ENCODE measurements at places on chromosomes 11 and 22. TPM values are rescaled to one million over a fixed set of nuclear protein-coding genes. Genes with fewer than 3 reads are reported as not detected.

DNA sequence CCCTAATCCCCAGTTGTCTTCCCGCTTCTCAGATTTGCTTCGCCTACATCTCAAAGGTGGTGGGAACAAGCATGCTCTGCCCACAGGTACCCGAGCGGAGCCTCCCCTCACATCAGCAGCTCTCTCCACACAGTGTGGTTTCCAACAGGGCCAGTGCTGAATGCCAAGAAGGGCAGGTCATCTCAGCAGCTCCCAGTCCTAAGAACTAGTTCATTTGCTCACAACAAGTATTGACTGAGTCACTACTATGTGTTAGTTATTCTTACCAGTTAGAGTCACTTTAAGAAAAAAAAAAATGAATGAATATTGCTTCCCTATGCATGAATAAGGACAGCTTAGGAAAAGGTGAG lies 66.2 kb downstream of the THAP12 start:
- no peak for DNase-seq

GRCh38 chr11:1592628-1593027 lies 5.5 kb downstream of the KRTAP5-2 start:
- no peak for DNase-seq

DNA sequence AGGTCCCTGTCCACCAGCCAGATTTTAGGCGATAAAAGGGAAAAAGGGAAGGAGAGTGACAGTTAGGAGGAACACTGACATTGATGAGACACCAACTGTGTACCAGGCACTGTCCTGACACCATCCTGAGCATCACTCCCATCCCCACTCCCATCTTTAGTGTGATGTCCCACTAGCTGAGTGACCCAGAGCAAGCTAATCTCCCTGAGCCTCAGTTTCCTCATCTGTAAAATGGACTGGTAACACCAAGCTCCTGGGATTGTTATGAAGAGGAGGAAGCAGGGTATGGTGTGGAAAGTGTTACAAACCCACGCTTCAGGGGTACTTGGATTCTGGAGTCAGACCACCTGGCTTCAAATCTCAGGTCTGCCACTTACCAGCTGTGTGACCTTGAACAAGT lies 8.5 kb upstream of the P2RY6 start:
- DNase-seq: no peak

DNA sequence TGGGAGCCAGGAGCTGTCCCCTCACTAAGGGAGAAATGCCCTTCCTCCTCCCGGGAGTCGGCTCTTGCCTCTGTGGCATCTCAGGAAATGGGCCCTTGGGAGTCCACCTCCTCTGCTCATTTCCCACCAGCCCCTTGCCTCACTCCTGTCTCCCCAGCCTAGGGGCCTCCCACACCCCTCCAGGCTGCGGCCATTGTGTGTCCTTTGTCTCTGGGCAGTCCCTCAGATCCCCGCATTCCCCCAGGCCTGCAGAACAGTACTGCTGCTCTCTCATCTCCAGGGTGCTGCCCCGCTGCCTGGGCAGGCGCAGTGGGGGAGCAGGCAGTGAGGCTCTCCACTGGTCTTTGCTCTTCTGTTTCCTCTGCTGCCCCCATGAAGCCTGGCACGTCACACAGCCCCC lies 25.0 kb downstream of the ADA2 start:
- DNase-seq: no peak

DNA sequence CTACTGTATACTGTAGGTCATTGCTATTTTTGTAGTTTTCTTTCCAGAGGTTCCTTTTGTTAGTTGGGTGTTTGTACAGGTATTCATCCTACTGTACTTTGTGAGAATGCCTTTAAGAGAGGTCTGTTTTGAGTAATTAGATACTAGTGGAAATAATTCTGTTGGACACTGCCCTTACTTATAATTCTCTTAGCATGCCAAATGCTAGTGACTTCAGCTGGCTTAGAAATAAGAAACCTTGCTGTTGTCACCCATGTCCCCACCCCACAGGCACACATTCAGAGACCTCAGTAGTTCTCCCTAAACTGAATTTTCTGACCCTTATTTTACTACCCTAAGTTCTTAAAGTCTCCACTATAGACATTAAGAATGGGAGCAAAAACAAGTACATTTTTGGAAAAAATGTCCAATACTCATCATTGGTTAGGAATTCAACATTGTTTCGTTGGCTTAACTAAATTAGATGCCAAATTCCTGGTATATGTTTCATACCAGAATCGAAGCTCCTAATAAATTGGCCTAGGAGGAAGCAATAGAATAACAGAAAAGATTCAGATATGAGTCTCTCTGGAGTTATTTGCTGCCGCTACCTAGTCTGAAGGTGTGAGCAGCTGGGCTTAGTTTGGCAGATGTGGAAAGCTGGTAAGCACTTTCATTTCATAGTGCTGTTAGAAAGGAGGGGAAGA lies 28.4 kb downstream of the ZNF143 start:
- no peak for DNase-seq

- no peak for DNase-seq
Measured at GRCh38 chr11:15824060-15824459, 532.3 kb downstream of the SOX6 start.

DNA sequence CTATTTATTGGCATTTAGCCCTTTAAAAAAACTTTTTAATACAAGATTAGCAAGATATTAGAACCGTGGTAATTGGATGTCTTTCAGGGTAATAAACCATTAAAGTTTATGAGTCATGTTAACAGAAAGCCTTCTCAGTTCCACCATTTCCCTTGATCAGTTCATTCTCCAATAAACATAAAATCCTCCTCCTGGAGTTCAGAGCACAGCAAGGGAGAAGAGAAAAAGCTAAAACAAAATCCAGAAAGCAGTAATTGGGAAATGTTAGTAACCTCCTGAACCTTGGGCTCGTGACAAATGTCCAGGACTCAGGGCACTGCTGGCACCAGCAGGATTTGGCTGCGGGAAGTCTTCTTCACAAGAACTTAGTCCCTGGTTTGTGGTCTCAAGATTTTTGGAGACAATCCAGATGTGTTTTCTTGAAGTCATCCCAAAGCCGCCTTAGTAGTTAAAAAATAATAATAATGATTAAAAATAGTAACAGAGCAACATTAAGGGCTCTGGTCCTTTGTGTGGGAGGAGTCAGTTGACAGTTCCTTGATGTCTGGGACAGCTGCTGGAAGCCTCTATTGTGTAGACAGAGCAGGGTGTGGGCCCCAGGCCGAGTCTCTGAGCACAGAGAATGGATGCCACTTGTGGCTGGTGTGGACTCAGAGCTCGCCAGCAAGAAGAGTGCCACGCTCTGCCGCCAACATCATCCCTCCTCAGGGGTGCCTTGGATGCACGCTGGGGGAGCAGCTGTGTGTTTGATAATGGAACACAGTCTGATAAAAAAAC lies 43.4 kb upstream of the PITPNB start:
- no peak for DNase-seq

DNA sequence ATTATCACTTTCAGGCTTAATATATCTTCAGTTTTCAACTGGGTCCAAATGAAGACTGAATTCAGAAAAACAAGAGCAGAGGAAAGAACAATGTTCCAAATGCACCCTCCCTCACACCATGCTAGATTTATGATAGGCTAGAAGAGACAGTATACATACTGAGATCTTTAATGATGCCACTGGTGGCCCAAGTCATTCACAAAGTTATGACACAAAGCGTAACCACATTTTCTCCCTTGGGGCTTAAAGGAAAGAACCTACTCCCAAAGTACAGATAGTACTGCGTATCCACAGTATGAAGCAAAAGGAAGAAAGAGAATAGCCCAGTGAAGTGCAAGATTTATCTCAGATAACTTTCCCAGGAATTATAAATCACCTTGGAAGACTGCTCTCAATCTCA lies 10.9 kb upstream of the SOX6 start:
- no peak for DNase-seq

DNA sequence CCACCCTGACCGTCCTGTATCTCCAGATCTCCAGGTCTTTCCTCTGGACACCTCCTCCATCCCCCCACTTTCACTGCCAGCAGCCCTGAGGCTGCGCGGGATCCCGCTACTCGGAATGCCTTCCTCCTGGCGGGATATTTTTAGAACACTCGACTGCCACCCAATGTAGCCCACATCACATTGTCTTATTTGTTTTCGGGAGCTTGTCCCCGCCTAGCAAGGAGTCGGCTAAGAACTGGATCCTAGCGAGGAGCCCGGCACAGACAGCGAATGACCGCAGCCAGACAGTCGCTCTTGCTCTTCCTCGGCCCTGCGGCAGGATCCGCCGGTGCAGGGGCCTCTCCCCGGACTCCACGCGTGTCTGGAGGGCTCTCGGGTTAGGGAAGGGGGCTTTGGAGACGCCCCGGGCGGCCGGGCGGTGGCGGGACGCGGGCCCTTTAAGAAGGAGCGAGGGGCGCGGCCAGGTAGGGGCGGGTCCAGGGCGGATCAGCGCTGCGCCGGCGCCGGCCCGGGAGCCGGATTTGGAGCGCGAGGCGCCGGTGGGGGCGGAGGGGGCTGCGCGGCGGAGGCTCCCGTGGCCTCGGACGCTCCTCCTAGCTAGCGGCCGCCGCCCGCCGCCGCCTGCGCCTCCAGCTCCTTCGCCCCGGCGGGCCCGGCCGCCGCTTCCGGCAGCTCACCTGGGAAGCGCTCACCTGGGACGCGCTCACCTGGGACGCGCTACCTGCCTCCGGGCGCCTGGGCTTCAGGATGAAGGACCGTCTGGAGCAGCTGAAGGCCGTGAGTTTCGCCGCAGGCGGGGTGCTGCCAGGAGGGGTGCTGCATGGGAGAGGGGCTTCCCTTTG lies at the start of gene STX3:
Gene STX3 (plus strand): TSS at position 518 of the 842 bp plus-strand sequence. CDS start 230 bp downstream, at position 748.
- DNase-seq: peak; percentile 58

- DNase-seq: no peak
Measured at GRCh38 chr11:2466069-2466801, 21.4 kb downstream of the KCNQ1 start.

DNA sequence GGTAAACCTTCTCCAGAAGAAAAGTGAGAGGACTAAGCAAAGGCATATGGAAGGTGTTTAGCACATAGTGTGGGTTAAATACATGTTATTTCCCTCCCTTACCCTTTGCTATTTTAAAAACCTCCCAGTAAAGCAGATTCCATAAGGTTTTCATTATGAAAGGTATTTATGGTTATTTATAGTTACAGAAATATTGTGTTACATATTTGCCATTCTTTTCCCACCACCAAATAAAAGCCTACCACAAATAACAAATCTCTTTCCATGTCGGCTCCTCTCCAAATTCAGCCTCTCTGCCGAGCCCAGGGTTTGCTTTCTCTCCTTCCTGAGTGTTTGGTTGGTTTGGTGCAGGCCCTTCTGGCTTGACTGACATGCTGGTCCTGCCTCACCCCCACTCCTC lies 64.4 kb downstream of the INSC start:
- DNase-seq: no peak

- DNase-seq: no peak
Measured at GRCh38 chr22:29887358-29887757, 4.4 kb downstream of the MTMR3 start.

GRCh38 chr11:121763526-121763925 lies 310.8 kb upstream of the SORL1-AS1 start:
- no peak for DNase-seq

- DNase-seq: no peak
Measured at GRCh38 chr11:69919659-69920344, 100.6 kb upstream of the FGF3 start.

DNA sequence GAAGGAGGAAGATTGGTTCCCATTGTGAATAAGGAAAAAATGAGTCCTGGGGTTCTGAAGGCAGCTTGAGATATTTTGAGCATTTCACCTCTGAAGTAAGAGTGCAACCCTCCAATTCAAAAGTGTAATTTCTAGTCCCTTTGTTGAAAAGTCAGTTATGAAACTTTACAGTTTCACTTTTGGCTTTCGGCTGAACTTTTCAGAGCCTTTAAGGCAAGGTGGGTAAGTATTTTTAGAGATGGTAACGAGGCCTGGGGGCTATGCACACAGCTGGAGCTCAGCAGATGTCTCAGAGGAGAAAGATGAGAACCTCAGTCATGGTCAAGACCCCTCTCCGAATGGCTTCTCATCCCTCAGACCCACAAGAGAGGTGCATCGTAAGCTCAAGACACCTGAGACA lies 267.6 kb downstream of the KIRREL3 start:
- DNase-seq: no peak

GRCh38 chr11:10637731-10638151 lies 55.8 kb downstream of the IRAG1 start:
- DNase-seq: no peak

- DNase-seq: no peak
Measured at GRCh38 chr11:20881328-20882079, 212.1 kb downstream of the NELL1 start.

GRCh38 chr22:49230194-49230577 lies 597.5 kb downstream of the BRD1 start:
- no peak for DNase-seq

Gene PLCB3
- polyA plus RNA-seq: 13.1 TPM

Gene C22orf31
- not detected for polyA plus RNA-seq

Gene GRAP2
- 0.46 TPM for polyA plus RNA-seq

Gene PGGHG
- 15.9 TPM for polyA plus RNA-seq

Gene INPPL1
- polyA plus RNA-seq: 141 TPM

Gene ZP1
- 0.37 TPM for polyA plus RNA-seq

Gene TSGA10IP
- polyA plus RNA-seq: not detected

Gene KCNQ1
- polyA plus RNA-seq: 19.9 TPM

Gene OR4A16
- not detected for polyA plus RNA-seq
